Tibial nerve (tissue), 4 donors: ENCODE measurements at places on chromosomes 5 and 9. TPM values are rescaled to one million over a fixed set of nuclear protein-coding genes. Genes with fewer than 3 reads are reported as not detected.

CNOT6 gene
- total RNA-seq = 14.3 TPM

GRCh38 chr5:42604171-42604711 is 152.4 kb upstream of the CCDC152 start:
- DNase-seq = no peak

DNA sequence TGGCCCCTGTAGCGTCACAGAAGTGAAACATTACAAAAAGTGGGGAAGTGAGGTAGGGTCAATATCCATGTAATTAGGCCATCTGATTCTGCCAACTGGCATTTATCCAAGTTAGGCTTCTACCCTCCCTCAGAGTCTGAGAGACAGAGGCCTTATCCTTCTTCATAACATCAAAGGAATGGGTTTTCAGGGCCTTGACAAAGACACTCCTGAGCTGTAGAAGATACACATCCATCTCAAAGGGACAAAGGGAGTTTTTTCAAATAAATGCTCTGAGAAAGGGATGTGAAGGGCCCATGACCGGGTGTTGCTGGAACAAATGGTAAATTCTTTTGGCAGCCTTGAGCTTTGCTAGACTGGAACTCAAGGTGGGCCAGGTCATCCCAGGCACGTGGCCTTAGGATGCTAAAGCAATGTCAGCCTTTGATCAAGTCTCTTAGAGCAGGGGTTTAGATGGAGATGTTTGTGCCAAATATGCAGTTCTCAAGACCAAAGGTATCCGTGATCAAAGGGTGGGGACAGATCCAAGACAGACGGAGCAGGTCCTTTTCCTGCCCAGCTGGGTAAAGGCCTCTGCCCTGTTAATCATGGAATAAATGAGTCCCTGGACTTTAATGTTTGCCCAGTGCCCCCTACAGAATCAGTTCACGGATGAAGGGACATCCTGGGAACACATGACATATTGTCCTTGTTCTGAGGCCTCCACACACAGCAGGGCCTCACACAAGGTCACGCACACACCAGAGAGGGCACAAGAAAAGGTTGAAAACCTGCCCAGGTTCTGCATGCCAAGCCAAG is 10.0 kb upstream of the FAM169A start:
- no peak for DNase-seq

LHX3 gene
- total RNA-seq = not detected

GRCh38 chr5:35543408-35543807 is 74.3 kb upstream of the SPEF2 start:
- DNase-seq = no peak

DNA sequence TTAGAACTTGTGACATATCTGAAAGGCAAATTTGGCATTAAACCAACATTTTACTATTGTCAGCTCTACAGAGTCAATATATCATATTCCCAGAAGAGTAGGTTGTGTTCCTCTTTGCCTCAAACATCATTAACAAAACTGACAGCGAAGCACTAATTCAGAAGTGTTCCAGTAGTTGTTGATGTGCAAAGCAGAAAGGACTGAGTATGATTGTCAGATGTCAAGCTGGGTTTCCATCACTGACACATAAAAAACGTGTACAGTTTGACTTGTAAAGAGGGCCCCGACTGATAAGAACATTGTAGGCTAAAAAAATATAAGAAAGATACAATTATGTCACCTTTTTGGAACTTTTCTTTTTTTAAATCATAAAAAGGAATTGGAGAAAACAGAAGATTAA is 101.5 kb upstream of the ZNF608 start:
- no peak for DNase-seq

DNA sequence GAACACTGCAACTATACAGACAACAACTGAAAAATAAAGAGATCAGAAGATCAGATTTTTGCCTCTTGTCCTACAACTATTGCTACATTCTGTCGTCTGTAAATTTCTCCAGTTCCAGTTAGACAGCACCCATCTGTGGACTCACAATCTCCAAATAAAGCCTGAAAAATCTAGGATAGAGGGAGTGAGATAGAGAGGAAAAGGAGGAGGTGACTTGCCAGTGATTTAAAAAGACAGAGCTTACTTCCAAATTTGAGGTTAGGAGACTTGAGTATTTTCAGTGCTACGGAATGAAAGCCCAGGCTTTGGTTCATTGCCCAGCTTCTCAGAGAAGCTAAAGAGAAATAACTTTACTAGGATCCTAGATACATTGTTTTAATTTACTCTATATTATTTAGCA is 63.6 kb downstream of the PTCD2 start:
- DNase-seq = no peak

DNA sequence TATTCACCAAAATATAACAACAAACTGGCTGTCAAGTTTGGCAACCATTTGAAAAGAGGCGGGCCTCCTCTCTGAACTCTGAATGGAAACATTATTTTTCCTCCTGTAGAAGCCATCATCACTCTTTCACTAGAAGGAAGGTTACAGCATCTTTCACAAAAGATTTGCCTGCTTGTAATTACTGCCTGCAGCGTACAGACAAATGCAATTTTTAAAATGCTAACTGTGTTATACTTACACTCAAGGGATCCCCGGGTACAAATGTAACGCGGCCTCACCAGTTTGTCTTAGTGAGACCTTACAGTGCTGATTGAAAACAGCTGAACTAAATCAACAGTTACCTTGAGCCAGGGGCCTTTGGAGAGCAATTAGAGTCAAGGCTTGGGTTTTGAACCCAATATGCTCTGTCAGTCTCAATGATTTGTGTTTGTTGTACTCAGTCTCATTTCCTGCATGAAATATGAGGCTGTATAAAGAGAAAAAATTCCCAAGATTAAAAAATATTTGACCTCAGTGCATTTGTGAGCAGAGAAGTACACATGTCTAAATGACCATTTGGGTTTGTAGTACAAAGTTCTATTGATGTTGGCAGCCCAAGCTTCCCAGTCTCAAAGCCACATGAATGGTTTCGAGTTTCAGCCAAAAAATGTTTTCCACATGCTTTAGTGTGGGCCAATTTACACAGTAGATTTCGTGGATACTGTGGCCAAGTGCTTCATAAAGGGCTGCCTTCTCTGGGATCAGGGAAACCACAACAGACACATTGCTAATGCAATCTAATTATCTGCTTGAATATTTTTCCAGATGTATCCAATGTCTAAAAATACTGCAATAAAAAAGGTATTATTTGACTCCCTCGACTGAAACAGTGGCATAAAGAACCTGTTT is 500.0 kb downstream of the SPATA31D1 start:
- DNase-seq = peak; percentile 20
